ENCODE measurements at places on chromosomes 5 and 9.

DNA sequence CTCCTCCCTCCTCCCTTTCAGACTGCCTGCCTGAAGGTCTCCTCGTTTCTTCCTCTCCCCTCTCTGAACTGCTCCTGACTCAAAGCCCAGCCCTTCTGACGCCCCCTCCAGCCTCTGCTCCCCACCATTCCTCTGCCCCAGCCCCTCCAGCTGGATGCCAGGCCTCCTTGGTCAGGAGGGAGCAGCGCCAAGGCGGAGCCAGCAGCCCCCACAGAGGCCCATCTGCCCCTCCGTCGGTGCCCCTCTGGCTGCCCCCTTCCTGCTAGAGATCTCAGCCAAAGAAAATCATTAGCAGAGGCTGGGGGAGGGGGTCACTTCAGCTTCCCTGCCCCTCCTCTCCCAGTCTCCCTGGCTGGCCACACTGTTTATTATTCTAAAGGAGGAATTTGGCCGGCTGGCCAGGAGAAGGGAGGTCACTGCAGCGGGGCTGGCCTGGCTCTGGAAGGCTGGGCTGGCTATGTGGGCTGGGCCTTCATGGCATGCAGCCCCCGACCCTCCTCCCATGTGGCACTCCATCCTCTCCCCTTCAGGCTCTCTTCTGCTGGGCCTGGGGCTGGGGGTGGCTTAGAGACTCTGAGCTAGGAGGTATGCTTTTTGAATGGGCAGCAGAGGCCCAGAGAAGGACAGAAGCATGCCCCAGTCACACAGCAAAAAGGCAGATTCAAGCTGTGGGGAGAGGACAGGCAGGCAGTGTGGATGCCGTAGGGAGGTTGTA lies 16.9 kb downstream of the PDGFRB start:
- DNase-seq: no peak

DNA sequence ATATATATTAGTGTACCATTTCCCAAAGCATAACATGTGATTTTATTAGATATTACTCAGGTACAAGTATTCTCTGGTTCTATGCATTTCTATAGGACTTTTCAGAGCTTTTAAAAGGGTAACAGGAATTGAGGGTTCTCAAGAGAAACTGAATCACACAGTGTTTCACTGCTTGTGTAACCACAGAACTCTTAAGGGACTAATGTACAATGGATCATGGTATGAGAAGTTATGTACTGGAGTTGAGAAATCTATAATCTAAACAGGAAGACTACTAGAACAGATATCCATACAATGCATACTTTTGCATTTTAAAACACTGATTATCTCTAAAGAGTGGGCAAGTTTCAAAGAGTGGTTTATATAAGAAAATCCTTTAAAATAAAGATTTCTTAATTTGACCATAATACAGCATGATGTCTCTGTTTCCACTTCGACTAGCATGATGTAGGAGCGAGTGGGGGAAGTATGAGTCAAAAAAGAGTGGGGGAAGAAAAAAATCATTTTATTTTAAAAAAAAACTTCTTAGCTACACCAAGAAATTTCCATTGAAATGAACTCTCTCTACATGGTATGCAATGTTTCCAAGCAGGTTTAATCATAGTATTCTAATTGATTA lies 183.5 kb downstream of the RFX3 start:
- no peak for DNase-seq

- DNase-seq: no peak
Observed at GRCh38 chr9:133886563-133887501, 105.3 kb downstream of the VAV2 start.

DNA sequence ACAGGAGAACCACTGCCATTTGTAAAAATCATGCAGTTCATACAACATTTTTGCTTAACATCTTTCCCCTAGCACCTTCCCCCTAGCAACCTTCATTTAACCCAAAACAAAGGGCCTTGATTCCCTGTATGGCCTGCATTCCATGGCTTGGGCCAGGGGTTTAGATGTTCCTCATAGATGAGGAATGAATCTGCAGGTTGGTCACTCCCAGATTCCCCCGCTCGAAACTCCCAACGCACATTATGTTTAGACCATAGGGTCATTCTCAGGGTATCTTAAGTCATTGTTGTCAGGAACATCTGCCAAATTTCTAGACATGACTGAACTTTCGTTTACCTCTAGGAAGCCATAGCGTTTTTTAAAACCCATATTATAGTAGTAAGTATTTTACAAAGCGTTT lies 282.2 kb upstream of the VLDLR start:
- DNase-seq: no peak

GRCh38 chr5:165630261-165630778 lies 2124.9 kb downstream of the MAT2B start:
- no peak for DNase-seq

DNA sequence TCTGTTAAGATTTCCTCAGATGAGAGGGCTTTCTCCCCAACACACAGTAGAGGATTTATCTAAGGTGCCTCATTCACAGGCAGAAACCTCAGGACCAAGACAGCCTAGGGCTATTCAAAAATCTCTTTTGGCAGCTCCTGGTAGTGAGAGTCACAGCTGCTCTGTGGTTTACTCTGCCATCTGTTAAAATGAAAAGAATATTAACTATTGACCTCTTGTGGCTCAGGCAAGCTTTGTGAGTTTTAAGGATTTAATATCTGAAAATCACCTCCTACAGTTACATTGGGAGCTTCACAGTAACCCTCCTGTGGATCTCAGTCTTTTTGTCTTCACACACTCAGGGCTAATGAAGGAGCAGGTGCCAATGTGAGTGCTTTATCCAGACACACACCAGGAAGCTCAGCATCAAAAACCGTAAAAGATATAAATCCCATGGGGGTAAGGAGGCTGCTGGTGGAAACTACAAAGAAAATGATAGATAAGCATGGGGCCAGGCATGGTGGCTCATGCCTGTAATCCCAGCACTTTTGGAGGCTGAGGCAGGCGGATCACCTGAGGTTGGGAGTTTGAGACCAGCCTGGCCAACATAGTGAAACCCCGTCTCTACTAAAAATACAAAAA lies 29.7 kb downstream of the PPP1R2B start:
- DNase-seq: peak; percentile 44

GRCh38 chr9:133426011-133426410 lies 3.8 kb downstream of the ADAMTS13 start:
- no peak for DNase-seq

GRCh38 chr9:122031776-122032175 lies 61.3 kb downstream of the TTLL11 start:
- no peak for DNase-seq

GRCh38 chr9:121133104-121133816 lies 58.5 kb downstream of the CNTRL start:
- no peak for DNase-seq

- DNase-seq: no peak
Observed at GRCh38 chr5:112710896-112711295, 26.8 kb upstream of the APC start.

GRCh38 chr5:169178754-169179153 lies 122.2 kb downstream of the SLIT3 start:
- DNase-seq: no peak

DNA sequence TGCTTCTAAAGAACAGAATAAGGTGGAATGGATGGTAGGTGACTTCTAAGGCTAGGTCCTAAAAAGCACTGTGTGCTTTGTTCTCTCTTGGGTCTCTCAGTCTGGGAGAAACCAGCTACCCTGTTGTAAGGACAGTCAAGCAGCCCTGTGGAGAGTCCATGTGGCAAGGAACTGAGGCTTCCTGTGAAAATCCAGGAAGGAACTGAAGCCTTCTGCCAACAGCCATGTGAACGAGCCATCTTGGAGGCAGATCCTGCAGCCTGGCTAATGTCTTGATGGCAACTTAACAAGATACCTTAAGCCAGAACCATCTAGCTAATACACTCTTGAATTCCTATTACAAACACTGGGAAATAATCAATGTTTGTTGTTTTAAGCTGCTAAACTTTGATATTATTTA lies 100.1 kb upstream of the PCA3 start:
- no peak for DNase-seq

DNA sequence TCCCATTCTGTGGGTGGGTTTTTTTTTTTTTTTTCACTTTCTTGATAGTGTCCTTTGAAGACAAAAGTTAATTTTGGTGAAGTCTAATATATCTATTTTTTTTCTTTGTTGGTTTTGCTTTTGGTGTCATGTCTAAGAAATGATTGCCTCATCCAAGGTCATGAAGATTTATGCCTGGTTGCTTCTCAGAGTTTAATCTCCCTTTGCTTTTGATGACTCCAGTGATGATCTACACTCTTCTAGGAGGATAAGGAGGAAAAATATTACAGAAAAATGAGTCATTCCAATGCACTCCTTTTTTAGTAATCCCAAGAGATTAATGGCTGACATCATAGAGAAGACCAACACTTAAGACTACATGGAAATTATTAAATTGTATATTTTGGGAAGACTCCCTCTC lies 79.7 kb upstream of the ICE1 start:
- DNase-seq: no peak

GRCh38 chr5:84706678-84707641 lies 322.3 kb upstream of the EDIL3 start:
- DNase-seq: no peak

DNA sequence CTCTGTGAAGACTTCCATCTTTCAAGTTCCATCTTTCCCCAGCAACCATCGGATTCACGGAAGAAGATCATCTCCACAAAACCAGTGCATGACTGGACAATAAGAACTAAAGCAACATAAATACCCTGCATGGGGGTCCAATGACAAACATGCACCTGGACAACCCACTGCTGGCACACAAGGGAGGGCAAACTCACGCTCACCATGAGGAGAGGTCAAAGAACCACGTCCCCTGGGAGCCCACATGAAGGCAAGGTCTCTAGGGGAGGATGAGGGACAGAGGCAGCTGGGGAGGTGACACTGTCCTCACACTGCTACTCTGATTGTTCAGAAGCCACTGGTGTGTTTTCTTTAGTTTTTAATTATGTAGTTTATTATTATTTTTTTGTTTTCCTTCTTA lies 190.8 kb downstream of the MED10 start:
- no peak for DNase-seq

DNA sequence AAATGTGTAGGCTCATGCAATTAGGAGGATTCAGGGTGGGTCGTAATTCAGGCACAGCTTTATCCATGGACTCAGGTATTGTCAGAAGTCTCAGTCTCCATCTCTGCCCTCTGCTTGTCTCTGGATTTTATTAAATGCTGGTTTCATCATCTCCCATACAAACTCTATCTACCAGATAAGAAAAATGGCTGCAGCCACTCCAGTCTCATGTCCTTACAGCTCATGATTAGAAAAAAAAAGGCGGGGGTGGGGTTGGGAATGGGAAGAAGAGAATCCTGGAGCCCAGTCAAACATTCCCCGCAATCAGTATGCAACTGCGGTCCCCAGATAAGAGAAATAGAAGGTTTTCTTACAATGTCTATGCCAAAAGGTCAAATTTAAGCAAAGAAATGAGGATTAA lies 7.6 kb upstream of the FBXO38 start:
- no peak for DNase-seq

DNA sequence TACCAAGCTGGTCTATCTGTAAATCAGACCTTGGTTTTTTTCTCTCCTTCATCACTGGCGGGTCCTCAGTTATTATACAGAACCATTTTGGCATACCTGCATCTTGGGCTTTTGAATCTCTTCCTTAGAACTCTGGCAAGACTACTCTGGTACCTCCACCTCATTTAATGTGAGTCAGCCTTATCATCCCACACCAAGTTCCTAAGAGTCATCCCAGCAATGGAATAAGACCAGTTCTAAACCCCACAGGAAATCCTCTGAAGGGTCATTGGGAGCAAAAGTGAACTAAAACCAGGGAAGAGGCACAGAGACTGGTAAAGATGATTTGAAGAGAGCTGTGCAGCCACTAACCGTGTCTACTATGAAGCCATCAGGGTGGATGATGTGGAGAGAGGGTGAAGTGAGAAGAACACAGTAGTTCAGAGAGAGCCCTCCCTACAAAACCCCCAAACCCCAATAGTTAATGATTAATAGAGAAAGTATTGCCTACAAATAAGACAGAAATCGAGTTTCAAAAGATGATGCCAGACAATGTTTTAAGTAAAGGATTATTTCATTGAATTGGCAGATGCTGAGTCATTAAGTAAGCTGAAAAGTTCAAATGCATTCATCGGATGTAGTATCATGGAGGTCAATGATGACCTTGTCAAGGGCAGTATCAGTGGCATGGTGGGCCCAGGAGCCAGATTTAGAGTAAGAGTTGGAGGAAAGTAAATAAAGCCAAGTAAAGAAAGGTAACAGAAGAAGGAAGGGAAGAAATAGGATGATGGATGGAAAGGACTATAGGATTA lies 85.4 kb downstream of the PCSK1 start:
- DNase-seq: no peak

- no peak for DNase-seq
Observed at GRCh38 chr5:180631549-180632383, 17.6 kb downstream of the FLT4 start.

DNA sequence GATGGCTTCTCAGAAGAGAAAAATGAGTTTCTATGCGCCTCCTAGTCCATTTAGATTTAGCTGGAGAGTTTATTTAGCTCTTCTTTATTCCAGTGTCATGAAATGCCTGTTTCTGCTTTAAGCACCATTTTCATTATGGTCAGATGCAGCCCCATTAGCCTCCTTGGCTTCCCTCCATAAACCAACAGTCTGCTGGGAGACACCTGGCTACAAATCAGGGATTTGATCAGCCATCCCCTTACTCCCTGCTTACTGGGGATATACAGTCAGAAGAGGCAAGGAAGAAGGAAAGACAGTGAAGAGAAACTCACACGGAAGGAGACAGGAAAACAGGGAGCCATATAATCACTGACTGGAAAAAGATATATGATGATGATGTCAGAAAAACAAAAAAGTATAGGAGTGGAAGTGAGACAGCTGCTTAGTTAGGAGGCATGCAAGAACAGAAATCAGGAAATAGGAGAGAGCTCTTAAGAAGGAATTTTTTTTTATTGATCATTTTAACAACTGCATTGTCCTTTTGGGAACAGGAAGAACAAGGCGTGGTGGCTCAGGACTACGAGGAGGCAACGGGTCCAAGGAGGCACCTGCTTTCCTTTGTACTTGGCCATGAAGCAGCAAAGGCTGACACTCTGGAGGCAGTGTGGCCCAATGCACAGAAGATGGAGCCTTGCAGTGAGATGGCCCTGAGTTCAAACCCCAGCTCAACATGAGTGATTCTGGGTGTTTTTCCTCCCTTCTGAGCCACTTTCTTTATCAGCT lies 56.1 kb downstream of the MED27 start:
- no peak for DNase-seq

DNA sequence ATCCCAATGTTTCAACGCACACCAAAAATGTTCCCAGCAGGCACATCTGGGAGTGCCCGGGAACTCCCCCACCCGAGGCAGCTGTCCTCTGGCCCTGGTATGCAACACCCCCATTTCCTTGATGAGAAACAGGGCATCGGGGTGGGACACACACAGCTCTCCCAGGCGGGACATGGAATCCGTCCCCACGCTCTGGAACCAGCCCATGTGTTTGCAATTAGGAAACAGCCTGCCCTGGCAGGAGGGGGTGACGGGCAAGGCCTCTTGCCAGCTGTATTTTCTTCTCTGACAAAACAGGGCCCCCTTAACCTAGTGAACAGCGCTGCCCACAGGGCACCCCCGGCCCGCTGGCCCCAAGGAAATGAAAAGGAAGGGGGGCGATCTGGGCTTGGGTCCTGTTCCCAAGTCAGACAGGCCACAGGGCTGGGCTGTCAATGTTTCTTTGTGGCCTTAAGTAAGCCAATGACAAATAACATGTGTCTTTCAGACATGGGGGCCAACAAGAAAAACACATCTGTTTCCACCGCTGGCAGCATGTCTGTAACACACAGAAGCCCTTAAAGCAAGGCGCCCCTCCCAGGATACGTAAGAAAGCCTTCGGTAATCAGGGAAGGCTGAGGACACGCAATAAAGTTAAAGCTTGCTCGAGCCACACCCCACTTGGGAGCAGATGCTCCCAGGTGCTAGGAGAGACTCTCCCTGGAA lies 125.3 kb downstream of the ROR2 start:
- no peak for DNase-seq
